ENCODE measurements at places on chromosomes 4 and X.

DNA sequence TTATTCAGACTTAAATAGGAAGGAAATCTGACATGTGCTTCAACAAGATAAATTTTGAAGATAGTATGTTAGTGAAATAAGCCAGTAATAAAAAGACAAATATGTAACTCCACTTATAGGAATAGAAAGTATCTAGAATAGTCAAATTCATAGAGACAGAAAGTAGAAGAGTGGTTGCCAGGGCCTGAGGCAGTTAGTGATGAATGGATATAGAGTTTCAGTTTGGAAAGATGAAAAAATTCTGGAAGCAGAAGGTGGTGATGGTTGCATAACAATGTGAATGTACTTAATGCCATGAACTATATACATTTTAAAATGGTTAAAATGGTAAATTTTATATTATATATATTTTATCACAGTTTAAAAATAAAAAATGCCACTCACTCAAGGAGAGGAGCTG is 54.3 kb downstream of the HAND2 start:
- DNase-seq, result no peak

GRCh38 chrX:68895341-68895755 is 66.5 kb downstream of the EFNB1 start:
- DNase-seq, result no peak

- no peak for DNase-seq
Measured at GRCh38 chr4:111807576-111807975, 337.7 kb upstream of the FAM241A start.

GRCh38 chrX:101057093-101057714 is 5.3 kb upstream of the TRMT2B start:
- no peak for DNase-seq

DNA sequence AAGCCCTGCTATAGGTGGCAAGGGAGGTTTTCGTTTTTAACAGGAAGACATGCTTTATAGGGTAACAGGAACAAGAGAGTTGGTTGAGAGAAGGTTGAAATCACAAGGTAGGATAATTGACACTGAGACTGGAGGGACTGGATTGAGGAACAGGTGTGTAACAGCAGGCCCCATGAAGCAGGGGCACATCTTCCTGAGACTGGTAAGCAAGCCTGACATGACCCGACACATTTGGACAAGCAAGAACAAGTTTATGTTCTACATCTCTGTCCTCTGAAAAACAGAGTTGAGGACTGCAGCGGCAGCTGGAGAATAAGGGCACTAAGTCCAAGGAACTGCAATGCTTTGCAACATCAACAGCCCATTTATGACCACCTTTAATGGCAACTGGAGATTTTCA is 5.2 kb downstream of the RPS4X start:
- no peak for DNase-seq

DNA sequence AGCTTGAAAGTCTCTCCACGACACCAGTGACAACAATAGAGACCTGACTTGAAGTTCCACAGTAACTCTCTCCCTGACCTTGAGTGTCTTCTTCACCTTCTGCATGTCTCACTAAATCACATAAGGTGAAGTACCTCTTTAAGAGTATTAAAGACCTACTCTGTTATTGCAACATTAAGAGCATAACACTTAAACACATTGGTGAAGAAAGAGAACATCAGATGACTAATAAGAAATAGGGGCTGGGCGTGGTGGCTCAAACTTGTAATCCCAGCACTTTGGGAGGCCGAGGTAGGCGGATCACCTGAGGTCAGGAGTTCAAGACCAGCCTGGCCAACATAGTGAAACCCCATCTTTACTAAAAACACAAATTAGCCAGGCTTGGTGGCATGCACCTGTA is 33.9 kb upstream of the MAPK10 start:
- DNase-seq, result no peak

DNA sequence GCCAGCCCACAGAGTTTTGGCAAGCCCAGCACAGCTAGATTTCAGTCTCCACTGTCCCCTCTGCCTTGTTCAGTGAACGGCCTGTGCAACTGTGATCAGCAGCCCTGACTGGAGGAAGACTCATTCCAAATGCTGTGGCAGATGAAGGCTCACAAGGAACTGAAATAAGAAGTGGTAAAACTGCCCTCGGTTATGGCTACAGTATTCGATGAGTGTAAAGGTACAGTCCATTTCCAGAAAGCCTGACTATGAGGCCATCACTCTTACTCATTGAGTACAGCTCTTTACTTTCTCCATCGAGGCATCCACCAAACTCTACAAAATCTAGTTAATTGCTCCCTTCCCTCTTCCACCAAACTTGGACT is 69.1 kb downstream of the RHOH start:
- no peak for DNase-seq

GRCh38 chr4:23333556-23333945 is 556.3 kb downstream of the PPARGC1A start:
- no peak for DNase-seq

- no peak for DNase-seq
Measured at GRCh38 chr4:172762895-172763294, 405.7 kb upstream of the GALNT7 start.

GRCh38 chr4:181796502-181796901 is 446.7 kb upstream of the TENM3 start:
- no peak for DNase-seq

GRCh38 chr4:83389756-83390505 is 55.3 kb upstream of the HPSE start:
- no peak for DNase-seq

GRCh38 chr4:20813700-20814099 is 113.4 kb downstream of the PACRGL start:
- no peak for DNase-seq

- DNase-seq, result no peak
Measured at GRCh38 chr4:103089481-103089880, 10.2 kb downstream of the BDH2 start.

GRCh38 chrX:96387801-96388200 is 296.8 kb upstream of the DIAPH2 start:
- no peak for DNase-seq

DNA sequence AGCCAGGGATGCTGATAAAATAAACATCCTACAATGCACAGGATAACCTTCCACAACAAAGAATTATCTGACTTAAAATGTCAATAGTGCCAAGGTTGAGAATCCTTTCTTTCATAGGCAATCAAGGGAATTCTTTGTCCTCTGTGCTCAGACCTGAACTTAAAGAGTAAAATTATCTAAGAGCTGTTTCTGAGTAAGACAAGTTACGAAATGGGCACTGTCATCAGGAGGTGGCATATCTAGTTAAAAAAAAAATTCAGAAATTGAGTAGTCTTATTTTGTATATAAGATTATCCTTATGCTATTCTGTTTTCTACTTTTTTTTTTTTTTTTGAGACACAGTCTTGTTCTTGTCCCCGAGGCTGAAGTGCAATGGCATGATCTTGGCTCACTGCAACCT is 3.3 kb upstream of the RAB33B start:
- no peak for DNase-seq

- no peak for DNase-seq
Measured at GRCh38 chrX:10022580-10023245, 55.6 kb downstream of the CLDN34 start.

DNA sequence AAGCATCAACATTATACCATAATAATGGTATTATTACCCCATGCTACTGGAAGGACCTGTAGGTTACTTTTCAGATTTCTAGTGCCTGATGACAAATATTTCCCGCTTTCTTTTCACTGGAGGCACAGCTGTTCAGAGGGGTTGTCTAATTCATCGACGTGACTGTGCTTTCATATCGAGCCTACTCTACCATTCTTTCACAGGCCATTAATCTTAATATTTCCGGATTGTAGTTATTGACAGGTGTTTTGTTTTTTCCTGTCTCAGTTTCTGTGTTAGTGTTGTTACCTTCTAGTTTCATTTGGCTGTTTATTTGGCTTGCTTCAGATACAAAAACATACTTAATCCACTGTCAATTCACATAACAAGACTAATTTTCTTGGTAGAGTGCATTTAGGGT is 330.9 kb downstream of the SPOCK3 start:
- DNase-seq, result no peak

DNA sequence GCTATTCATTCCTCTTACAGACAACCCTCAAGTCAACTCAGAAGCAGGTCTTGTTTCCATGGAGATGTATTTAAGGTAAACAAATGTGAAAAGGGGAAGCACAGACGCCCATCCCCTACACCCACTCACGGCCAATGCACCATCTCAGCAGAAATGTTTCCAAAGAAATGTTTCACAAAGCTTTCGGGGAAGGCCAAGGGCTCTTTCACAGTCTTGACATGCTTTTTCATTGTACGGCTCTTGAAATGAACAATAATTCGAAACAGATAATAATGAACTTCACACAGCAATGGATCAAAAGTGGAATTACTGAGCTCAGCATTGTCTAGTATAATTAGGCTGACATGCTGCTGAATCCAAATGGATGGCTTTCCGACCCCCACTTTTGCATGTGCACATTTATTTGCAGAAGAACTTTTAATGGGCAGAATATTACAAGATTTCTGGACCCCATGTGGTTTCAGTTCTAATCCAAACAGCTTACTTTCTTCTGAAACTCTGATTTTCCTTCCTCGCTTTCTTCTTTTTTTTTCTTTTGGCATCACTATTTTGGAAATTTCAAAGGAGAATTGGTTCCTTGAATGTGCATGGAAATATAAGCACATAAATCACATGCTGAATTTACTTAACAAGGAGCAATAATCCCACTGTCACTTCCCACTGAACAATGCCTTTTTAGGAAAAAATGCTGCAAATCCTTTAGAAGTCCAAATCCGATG is 160.9 kb downstream of the SMIM20 start:
- DNase-seq, result no peak

DNA sequence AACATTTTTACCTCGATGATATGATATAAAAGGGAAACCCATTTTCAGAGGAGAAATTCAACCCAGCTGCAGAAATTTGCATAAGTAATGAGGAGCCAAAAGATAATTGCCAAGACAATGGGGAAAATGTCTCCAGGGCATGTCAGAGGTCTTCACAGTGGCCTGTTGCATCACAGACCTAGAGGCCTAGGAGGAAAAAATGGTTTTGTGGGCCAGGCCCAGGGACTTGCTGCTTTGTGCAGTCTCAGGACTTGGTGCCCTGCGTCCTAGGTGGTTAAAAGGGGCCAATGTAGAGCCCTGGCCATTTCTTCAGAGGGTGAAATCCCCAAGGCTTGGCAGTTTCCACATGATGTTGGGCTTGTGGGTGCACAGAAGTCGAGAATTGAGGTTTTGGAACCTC is 106.9 kb downstream of the CPXCR1 start:
- DNase-seq, result no peak

DNA sequence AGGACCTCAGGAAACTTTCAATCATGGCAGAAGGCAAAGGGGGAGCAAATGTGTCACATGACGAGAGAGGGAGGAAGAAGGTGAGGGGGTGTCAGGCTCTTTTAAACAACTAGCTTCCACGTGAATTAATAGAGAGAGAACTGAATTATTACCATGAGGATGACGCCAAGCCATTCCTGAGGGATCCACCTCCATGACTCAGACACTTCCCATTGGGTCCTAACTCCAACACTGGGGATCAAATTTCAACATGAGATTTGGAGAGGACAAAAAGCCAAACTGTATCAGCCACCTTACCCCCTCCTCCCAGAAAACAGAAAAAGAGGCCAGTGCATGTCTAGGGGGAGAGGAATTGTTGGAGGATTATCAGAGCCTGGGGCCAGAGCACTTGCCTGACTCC is 40.4 kb upstream of the LAS1L start:
- no peak for DNase-seq

DNA sequence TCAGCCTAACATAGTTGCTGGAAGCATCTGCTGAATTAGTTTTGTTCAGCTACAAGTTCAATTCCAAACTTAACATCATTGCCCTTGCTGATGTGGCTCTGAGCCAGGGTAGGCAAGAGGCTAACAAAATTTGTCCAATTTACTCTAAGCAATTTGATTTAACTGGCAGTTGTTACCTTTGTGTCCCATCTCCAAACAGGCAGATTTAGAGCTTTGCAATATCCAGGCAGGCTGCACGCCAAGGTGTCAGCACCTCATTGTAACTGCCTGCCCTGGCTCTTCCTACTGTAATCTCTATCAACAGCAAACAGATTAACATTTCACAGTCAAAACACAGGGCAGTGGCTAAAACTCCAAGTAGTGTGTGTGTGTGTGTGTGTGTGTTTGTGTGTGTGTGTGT is 2070.6 kb downstream of the PCDH7 start:
- no peak for DNase-seq

- no peak for DNase-seq
Measured at GRCh38 chr4:140260227-140260626, 106.2 kb upstream of the MAML3 start.

DNA sequence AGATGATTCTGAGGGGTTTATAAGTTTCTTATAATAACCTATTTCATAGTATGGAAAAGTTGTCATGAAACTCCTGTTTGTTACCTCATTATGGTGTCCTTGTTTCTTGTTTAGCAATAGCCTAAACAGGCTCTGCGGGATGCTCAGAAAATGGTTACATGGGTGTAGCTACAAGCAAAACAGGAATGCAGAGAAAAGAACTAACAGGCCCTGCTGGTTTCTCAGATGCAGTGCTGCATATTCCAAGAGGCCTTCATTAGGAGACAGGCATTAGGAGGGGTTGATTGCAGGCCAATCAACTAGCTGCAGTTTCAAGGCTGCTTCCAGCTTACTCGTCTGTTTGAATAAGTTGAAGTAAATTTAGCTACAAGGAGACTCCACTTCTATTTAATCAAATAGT is 37.6 kb upstream of the HPGD start:
- DNase-seq, result no peak

DNA sequence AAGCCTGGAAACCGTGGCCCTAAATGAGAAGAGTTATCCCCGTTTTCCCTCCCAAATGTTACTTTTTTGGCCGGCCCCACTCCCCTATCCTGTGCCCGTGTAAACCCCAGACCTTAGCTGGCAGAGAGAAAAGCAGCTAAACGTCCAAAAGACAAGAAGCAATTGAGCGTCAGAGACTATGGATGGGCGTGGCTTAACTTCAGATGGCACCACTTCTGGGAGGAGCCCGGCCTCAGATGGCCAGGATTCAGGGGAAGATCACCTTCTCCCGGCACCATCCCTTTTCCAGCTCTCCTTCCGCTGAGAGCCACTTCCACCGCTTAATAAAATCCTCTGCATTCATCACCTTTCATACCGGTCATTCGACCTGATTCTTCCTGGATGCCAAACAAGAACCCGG is 350.1 kb upstream of the PCDH7 start:
- no peak for DNase-seq

- no peak for DNase-seq
Measured at GRCh38 chrX:68915778-68916177, 87.0 kb downstream of the EFNB1 start.

DNA sequence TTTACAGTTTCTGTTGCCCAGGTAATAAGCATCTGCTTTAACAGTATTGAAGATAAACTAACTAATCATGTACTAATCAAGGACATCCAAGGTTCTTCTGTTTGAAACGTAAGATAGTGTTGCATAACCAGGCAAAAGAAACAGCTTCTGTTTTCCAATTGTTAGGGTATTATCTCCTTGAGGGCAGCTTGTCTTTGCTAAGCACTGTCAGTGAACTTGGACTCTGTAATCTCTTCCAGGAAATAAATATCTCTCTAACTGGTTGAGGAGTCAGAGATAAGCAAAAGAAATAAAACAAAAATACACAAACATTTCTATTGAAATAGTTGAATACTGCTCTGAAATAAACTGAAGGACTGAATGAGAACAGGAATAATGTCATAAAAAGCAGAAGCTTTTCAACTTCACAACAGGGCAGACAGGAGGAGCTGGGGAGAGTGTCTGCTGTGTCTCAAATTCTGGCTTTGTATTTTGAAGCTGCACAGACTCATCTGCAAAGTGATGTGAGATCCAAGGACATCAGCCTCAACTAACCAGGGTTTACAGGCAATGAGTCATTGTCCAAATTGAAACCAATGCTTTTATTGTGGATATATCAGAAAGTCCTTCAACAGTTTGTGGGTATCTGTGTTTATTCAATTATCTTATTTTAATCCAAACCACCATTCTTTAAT is 1253.0 kb upstream of the PCDH7 start:
- no peak for DNase-seq
